Kidney tubule cell (primary cell): ENCODE measurements at places on chromosomes 6 and 20.
A peak's percentile ranks its signal among the peaks of the same experiment; 100 is the strongest.

DNA sequence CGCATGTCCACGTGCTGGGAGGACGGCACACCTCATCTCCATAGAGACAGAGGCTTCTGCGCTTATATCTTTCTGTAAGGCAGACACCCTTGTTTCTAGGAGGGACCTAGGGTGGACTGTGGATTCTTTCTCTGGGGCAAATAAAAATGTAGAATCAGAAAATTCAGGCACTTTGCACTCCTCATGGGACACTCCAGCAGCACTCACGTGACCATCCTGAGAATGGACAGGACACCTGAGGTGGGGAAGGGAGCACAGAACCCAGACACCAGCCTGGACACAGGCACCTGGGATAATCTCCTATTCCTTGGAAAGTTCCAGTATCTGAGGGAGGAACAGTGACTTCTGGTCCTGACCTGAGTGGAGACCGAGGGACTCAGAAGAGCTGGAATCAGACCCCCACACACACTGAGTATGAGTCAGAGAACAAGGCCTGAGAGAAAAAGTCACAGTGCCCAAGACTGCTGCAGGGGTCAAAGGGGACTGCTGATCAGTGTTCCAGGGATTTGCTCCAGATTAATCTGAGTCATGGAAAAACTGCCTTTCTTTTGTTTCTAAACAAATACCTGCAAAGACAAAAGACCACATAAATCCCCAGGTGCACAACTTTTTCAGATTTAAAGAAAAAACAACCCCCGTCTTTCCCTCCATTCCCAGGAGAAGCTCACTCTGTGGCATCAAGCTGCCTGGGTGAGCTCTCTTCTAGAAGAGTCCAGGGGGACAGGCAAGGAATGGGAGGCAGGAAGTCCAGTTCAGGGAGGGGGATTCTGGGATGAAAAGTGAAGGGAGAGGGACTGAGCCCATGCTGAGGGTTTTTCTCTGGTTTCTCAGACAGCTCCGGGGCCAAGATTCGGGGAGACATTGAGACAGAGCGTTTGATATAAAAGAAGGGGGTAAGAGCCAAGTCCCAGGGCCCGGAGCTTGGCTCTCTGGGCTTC, 35.6 kb upstream of the MICB start:
- DNase-seq, result peak; percentile 45

GRCh38 chr20:45088247-45088646, 12.7 kb downstream of the KCNS1 start:
- DNase-seq, result peak; percentile 88

- DNase-seq, result no peak
These were observed 52.6 kb downstream of the E2F3 start for GRCh38 chr6:20454204-20454824.

DNA sequence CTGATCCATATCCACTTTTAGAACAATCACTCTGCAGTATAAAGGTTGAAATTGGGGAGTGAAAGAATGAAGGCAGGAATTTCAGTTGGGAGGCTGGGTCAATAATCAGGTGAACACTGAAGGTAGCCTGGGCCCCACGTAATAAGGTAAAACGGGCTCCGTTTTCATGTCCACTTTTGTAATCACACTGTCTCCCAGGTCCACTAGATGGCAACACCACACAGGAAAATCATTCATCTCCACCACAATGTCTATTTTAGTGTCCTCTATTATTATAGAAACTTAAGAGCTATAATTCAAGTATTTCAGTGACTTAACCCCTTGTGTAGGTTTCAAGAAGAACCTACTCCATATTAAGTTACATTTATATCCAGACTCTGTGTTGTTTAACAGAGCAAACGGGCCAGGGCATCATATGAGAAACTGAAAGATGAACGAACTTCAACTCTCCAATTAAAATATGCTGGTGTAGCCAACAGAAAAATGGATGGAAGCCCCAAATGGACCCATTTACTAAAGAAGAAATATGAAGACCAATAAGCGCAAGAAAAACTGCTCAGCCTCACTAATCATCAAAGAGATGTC, 45.9 kb upstream of the MC3R start:
- DNase-seq, result peak; percentile 35

DNA sequence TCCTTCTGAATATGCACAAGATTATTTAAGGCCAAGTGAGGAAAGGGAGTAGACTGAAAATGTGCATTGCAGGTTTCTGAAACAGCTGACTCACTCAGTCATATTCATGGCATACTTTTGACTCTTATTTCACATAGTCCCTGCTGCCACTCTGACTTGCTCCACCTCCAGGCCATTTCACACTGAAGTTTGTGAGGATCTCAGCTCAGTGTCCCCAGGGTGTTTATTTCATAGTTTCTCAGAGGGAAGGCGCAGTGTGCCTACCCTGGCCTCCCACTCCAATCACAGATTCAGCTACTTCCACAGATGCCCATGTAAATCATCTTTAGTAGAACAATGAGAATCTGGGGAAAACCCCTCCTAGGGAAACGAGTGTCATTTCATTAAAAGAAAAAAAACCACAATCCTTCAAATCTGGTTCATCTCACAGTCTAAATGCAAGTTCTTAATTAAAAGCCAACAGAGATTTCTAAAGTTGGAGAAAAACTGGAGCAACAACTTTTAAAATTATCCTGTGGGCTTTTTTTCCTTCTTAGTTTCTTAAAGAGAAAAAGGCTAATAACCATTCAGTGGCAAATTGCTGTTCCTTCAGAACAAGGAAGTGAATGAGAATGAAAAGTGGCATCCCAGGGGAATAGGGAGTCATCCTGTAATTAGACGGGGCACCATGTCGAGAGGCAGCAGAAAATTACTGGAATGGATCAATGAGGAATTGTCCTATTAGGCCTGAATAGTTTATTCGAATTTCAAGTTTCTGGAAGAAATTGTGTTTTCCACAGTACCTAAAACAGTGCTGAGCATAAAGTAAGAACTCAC, 133.6 kb downstream of the TFAP2B start:
- peak; percentile 53 for DNase-seq
